Neural progenitor cell (in vitro differentiated cells): ENCODE measurements at places on chromosomes 13 and 19. TPM values are rescaled to one million over a fixed set of nuclear protein-coding genes. Genes with fewer than 3 reads are reported as not detected.

Gene TNNT1
- 74.1 and 121 TPM in 2 replicates for total RNA-seq

Gene EBPL
- total RNA-seq, result 82.9 and 86.4 TPM in 2 replicates

Gene ELSPBP1
- not detected in 2 replicates for total RNA-seq

Gene MEIOSIN
- total RNA-seq, result 0.06 TPM in 1 of 2 replicates, not detected in the other

DNA sequence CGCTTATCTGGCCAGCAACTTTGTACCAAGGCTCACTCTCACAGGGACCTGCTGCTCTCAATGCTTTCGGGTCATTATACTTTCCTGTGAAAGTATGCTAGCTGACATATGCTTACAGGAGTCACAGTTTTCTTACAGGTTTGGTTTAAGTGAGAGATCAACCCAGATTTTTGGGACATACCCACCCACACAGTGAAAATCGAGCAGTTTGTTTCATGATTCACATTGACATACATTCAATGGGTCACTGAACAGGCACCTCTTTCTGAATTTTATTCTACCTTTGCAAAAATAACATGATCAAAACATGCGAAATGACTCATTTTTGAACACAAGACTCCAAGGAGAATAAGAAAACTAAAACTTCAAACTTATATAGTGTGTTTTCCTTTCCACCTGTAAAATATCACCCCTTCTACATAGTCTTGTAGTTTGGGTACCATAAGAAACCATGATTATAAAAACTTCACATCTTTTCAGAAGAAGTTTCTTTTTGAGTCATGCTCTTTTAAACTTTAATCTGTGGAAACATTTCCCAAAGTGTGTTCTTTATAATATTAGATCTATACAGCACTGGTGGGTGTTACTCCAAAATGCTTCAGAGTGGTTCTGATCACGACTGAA is 44.3 kb upstream of the TEX29 start:
- no peak for DNase-seq
- H3K4me1 ChIP-seq, result no peaks in the 10 kb centered on the region
- no peak overlapping the region for H3K4me3 ChIP-seq
- H3K27me3 ChIP-seq, result no peaks in the 10 kb centered on the region
- no peak overlapping the region for H3K27ac ChIP-seq

DNA sequence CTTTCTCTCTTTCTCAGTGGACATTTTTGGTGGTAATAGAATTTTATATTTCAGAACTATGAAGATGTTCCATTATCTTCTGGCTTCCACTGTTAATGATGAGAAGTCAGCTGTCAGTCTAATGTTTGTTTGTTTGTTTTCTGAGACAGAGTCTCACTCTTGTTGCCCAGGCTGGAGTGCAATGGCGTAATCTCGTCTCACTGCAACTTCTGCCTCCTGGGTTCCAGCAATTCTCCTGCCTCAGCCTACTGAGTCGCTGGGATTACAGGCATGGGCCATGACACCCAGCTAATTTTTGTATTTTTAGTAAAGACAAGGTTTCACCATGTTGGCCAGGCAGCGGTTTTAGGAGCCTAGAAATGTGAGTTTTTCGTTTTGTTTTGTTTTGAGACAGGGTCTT is 4.7 kb downstream of the ZNF317 start:
- no peak overlapping the region for H3K4me3 ChIP-seq
- H3K36me3 ChIP-seq, result peaks cover 25% of the 10 kb centered on the region
- no peaks in the 10 kb centered on the region for H3K27me3 ChIP-seq
- H3K4me1 ChIP-seq, result no peaks in the 10 kb centered on the region
- no peak overlapping the region for H3K27ac ChIP-seq

DNA sequence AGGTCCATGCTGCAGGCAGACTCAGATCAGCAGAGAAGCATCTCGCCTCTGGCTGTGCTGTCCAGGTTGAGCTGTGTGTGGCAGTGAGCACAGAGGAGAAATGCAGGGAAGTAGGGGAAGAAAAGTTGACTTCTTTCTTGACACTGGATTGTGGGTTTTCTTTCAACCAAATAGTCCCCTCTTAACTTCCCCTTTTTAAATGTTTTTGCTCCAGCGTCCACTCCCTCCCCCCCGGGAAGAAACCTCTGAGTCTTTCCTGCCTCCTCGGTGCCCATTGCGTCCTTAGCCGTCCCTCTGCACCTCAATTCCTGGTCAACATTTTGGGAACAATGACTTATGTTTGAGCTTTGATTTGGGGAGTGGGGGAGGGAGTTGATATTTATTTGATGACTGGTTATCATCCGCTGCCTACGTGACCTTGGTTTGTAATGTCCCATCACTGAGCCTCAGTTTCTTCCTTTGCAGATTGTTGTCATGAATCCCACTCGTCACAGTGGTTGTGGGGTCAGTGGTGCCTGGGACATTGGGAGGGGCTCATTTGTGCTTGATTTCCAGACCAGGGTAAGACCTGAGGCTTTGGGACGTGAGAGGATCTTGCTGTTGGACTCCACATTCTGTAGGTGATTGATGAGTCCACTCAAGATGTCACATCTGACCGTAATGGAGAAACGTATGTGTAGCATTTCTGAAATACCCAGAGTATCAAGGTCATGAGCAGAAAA is at the start of gene LILRB2:
TSS of gene LILRB2 (minus strand) at position 104 of the 722 bp plus-strand sequence. CDS start 614 bp downstream, outside the sequence.
- no peak for DNase-seq
- no peak within 1 kb of the TSS for H3K27ac ChIP-seq
- H3K27me3 ChIP-seq, result peaks cover 6% of the 10 kb centered on the region
- no peaks in the 10 kb centered on the region for H3K36me3 ChIP-seq
